Spleen (tissue), 13 donors: ENCODE measurements at places on chromosomes 4 and X. TPM values are rescaled to one million over a fixed set of nuclear protein-coding genes. Genes with fewer than 3 reads are reported as not detected.

The GRIA2 gene
- not detected for total RNA-seq

The IDS gene
- 82.6 TPM for total RNA-seq

The ATP8A1 gene
- total RNA-seq, result 52.3 TPM

The ALG13 gene
- 72.3 TPM for total RNA-seq

The ARR3 gene
- not detected for total RNA-seq

The TGIF2LX gene
- not detected for total RNA-seq

The COL4A6 gene
- 0.51 TPM for total RNA-seq

The SHROOM2 gene
- 1.5 TPM for total RNA-seq

The WNK3 gene
- total RNA-seq, result 1.1 TPM

The SMIM14 gene
- 68.1 TPM for total RNA-seq

The CENPVL3 gene
- not detected for total RNA-seq

The TAF1 gene
- 70.4 TPM for total RNA-seq

The PFKFB1 gene
- total RNA-seq, result 0.28 TPM

The SYTL5 gene
- total RNA-seq, result not detected

The TEX11 gene
- total RNA-seq, result 0.25 TPM

The SLC25A43 gene
- 10.9 TPM for total RNA-seq

The GLUD2 gene
- total RNA-seq, result 1.1 TPM

The SMARCA1 gene
- total RNA-seq, result 25.3 TPM

The S100G gene
- total RNA-seq, result not detected

The GCNA gene
- 12.8 TPM for total RNA-seq

The CACNA1F gene
- total RNA-seq, result 0.63 TPM

The RAB41 gene
- not detected for total RNA-seq

The VCX3B gene
- not detected for total RNA-seq

The SNX25 gene
- total RNA-seq, result 47.9 TPM

The TAF9B gene
- total RNA-seq, result 14.9 TPM

The CD38 gene
- 55.1 TPM for total RNA-seq

The GUCY1B1 gene
- total RNA-seq, result 20.8 TPM

The CXCL3 gene
- 0.52 TPM for total RNA-seq

The SNX12 gene
- 47.6 TPM for total RNA-seq

The ARHGAP36 gene
- not detected for total RNA-seq

The TSPAN6 gene
- 8.4 TPM for total RNA-seq

The STARD8 gene
- 28.7 TPM for total RNA-seq

The SPACA5B gene
- total RNA-seq, result not detected

The GAGE13 gene
- not detected for total RNA-seq

The PRSS12 gene
- not detected for total RNA-seq

The PNCK gene
- not detected for total RNA-seq

The MAGEA11 gene
- not detected for total RNA-seq

The CSAG1 gene
- total RNA-seq, result not detected

The FOXR2 gene
- total RNA-seq, result not detected

The DMD gene
- total RNA-seq, result 5.3 TPM

The SGCB gene
- total RNA-seq, result 13.5 TPM

The MUC7 gene
- not detected for total RNA-seq
